ENCODE measurements at places on chromosomes 5 and 9.

GRCh38 chr5:29942089-29942488 is 1251.4 kb upstream of the CDH6 start:
- no peak for DNase-seq

DNA sequence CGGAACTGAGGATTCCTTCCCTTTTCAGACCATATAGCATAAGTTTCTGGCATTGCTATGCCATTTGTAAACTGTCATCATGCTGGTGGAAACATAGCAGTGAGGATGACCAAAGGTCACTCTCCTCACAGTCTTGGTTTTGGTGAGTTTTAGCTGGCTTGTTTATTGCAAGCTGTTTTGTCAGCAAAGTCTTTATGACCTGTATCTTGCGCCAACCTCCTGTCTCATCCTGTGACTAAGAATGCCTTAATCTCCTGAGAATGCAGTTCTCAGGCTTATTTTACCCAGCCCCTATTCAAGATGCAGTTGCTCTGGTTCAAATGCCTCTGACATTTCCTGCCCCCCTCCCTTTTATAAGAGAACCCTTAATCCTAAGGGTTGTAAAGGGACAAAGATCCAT is 26.7 kb upstream of the GRIA1 start:
- no peak for DNase-seq

GRCh38 chr5:141713616-141714309 is 31.7 kb upstream of the ARAP3 start:
- no peak for DNase-seq

GRCh38 chr9:4155221-4156026 is 144.4 kb downstream of the GLIS3 start:
- DNase-seq: no peak

DNA sequence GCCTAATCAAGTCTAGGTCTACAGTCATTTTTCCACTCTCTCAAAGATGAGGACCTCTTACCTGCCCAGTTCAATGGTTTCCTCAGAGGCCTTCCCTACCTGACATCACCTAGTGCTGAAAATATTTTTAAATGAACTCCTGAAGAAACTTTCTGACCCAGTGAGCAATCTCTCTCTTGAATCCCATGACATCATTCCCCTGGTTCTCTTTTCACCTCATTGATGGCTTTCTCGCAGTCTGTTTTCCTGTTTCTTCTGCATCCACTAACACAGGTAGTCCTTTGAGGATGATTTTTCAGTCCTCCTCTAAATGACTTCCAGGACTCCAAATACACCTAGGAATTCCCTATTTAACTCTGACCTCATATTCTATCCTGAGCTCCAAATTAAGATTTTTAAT is 40.3 kb downstream of the SCAI start:
- no peak for DNase-seq

- DNase-seq: no peak
Observed at GRCh38 chr5:53067641-53068040, 41.9 kb downstream of the MOCS2 start.

DNA sequence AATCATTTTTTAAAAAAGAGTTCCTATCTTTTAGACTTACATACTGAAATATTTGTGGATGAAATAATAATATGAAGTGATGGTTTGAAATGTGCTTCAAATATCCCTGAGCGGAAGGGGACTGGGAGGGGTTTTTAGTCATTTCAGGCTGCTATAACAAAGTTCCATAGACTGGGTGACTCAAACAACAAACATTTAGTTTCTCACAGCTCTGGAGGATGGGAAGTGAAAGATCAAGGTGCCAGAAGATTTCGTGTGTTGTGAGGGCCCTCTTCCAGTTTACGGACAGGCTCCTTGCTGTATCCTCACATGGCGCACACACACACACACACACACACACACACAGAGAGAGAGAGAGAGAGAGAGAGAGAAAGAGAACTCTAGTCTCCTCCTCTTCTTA is 27.1 kb upstream of the TEX10 start:
- no peak for DNase-seq

DNA sequence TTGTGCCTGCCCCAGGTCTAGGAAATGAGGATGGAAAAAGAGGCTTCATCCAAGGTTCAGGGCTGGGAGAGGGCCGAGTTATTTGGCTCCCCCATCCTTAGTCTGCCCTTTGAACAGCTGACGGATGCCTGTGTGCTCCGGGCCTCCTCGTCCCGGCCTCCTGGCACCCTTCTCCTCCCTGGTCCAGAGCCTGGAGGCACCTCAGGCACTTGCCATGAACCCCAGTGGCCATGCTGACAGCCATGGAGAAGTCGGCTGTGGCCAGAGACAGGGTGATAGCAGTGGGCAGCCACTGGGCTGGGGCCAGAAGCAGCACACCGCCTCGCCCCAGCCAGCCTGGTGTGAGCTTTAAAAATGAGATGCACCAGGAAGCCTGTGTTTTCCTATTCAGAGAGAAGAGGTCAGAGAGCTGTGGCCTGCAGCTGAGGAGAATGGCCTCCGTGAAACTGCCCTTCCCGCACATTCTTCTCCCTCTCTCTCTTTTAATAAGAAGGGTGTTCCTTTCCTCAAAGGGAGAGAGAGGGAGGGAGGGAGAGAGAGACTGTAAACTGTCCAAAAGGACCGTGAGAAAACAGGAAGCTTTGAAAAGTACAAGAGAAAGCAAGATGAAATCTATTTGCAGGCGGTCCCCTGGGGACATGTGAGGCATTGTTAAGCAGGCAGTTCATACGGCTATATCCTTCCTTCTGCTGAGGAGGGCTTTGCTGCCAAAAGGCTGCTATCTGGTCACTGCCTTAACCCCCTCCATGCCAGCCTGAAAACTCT is 55.3 kb downstream of the ZNF366 start:
- DNase-seq: no peak

- no peak for DNase-seq
Observed at GRCh38 chr5:159945359-159945758, 29.1 kb downstream of the ADRA1B start.

DNA sequence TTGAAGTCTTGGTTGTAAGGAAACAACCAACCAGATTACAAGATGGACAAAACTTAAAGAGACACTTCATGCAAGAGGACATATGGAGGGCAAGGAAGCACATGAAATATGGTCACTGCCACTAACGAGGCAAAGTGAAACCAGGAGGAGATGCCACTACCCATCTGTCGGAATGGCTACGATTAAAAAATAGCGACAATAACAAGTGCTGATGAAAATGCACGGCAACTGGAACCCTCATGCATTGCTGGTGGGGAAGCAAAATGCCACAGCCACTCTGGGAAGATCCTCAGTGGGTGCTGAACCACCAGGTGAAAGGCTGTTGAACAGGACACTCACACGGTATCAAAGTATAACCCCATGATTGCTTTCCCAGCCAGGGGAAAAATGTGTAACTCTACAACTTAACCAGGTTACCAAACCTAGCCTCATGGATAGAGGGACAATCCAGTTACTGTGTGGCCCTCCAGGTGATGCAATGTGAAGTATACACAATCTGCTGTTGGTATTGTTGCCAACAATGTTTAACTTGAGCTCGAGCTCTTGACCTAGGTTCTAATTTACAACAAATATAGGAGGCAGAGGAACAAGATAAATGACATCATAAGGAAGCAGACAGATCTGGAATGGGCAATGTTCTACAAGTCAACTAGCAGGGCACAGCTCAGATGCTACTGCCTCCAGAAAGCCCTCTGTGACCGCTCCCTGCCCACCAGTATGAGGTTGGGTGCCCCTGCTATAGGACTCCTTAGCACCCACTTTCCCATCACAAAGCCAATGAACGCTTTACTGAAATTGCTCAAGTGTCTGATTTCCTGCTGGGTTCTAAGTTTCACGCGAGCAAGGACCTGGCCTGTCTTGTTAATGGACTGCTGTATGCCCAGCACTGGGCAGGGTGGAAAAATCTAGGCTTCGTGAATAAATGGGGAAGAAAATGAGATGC is 25.8 kb downstream of the SH3PXD2B start:
- no peak for DNase-seq

DNA sequence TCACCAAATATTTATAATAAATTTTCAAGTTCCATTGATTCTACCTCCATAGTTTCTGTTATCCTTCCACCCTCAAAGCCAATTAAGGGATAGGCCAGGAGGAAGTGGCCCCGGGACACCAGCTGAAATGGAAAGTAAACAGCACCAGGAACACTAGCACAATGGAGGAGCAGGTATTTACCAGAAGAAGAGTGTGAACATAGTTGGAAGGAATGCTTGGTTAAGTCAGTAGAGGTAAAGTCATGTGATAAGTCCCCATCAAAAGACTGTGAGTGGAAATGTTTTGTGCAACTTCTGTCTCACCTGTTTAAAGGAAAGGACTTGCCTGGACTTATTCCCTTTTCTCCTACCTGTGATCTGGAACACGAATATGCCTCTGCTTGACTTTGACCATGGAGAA is 146.7 kb upstream of the RAI14 start:
- DNase-seq: no peak

DNA sequence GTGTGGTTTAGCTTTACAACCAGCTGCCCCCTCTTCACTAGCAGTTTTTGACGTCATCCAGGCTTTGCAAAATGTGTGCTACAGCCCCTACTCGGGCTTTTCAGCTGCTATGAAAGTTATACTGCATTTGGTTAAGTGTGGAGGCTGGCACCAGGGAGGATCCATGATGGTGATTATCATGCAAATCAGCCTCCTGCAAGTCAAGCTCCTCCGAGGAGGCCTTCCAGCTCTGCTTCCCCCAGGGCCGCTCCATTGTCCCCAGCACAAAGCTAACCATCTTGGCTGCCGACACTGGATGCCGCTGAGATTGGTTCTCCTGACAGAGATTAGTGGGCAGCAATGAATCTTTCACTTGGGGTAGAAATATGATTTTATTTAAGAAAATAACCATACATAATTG is 159.6 kb downstream of the NR2F1-AS1 start:
- DNase-seq: no peak

DNA sequence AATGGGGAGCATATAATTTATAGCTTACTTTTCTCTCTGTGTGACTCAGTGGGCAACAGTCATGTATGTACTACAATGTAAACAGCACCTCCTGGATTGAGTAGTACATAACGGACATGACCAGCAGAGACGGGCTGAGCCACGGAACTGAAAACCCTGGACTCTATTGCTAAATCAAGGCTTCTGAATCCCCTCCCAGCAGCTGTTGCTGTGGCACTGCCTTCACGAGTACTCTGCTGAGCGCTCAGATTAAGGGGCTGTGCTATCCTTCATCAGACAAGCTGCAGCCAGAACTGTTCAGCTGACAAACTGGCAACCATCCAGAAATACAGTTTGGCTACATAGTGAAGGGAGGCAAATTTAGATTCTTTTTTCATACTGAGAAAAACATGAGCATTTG is 131.3 kb upstream of the CCDC180 start:
- DNase-seq: no peak

DNA sequence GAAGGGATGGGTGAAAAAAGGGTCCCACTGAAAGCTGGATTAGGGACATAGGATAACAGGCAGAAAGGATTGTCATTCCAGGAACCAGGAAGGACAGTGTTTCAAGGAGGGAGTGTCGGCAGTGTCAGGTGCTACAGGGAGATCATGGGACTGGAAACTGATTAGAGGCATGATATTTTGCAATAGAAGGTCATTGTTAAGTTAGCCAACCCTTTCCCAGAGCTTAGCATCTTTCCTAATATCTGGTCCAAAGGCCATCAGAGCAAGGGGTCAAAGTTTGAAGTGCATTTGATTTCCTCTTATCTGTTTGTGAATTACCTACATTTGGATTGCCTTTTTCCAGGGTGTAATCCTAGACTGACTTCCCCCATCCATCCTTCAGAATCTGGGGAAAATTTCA is 91.3 kb downstream of the DOCK2 start:
- DNase-seq: no peak

DNA sequence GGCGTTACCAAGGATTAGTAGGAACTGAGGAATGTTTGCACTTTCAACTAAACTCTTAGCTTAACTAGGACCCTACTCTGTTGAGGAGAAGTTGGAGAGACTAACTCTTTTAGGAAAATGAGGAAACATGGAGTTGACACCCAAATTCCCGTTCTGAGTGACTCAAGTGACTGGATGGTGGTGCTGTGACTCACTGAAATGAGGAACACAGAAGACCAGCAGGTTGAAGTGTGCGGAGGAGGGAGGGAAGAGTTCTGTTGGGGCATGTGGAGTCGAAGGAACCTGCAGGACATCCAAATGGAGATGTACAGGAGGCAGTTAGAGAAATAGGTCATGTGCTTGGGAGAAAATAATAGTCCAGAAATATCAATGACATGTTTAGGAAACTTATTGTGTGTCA is 8.2 kb downstream of the HEXB start:
- DNase-seq: no peak

GRCh38 chr9:95753762-95754465 is 121.6 kb upstream of the ERCC6L2 start:
- no peak for DNase-seq

GRCh38 chr5:139639619-139640380 is 8.3 kb upstream of the CXXC5 start:
- DNase-seq: no peak

DNA sequence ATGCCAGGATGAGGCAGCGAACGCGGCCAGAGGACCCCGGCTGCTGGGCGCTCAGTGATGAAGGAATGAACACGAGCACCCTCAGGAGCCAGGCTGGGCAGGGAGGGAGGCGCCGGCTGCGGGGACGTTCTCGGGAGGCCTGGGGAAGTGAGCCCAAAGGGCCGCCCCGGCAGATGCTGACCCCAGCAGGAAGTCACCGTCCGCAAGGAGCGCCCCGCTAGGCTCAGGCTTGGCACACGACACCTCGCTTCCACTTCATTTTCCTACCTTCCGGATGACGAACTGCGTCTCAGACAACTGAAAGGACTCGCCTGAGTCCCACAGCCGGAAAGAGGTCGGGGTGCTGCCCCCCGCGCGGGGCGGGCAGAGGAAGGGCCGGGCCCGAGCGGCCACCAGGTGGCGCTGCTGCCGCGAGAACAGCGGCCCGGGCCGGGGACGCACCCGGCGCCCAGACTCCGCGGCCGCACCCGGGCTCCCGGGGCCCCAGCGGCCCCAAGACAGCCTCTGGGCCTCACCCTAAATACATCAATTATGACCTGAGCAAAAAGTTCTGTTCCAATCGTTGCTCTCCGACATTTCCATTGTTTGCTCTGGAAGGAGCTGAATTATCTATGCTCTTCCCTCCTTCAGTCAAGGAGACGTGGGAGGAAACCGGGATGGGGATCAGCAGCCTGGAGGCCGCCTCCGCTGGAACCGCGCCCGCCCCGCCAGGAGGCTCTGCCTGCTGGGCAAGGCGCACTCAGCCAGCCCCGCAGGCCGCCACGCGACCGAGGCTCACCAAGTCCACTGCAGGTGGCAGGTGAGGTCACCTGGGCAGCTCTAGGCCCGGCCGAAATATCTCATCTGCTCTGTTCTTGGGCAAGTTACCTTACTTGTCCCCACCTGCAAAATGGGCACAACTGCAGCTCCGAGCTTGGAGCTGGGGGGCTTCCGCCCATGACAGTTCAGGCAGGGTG is 107.0 kb downstream of the ZNF354C start:
- no peak for DNase-seq

GRCh38 chr5:113989913-113990305 is 372.0 kb upstream of the KCNN2 start:
- DNase-seq: no peak

GRCh38 chr9:136119061-136119882 is 597 bp upstream of the TMEM250 start:
- no peak for DNase-seq

GRCh38 chr9:68953771-68954170 is 60.1 kb downstream of the PRKACG start:
- no peak for DNase-seq

GRCh38 chr9:76699971-76700370 is 64.3 kb upstream of the PCA3 start:
- no peak for DNase-seq
